Urinary bladder (tissue), 4 donors: ENCODE measurements at places on chromosomes 5 and 9. TPM values are rescaled to one million over a fixed set of nuclear protein-coding genes. Genes with fewer than 3 reads are reported as not detected.

Gene GNPDA1
- 33.8 TPM for polyA plus RNA-seq

- no peak for DNase-seq
Observed at GRCh38 chr5:138274189-138274853, at the start of gene GFRA3. GFRA3 (minus strand) TSS chr5:138274621; CDS start chr5:138274424, 197 bp downstream.

GRCh38 chr5:150350524-150351344 is 6.8 kb upstream of the TCOF1 start:
- no peak for DNase-seq

Gene C9orf50
- 0.28 TPM for polyA plus RNA-seq

DNA sequence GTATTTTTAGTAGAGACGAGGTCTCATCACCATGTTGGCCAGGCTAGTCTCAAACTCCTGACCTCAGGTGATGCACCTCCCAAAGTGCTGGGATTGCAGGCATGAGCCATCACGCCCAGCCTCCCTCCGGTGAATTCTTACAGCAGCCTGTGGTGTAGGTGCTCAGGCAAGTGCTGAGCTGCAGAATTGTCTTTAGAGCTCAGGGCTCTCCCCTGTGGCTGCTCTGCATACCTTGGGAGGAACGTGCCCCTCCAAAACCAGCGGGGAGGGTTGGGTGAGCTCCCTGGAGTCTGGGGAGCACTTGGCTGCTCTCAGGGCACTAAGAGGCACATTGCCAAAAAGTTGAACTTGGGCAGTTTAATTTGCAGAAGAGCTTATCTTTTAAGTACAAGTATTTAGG is 29.4 kb downstream of the SECISBP2 start:
- no peak for DNase-seq

- no peak for DNase-seq
Observed at GRCh38 chr9:20355022-20355421, 267.3 kb downstream of the MLLT3 start.

- DNase-seq, result no peak
Observed at GRCh38 chr5:181219262-181220177, 3.6 kb upstream of the TRIM41 start.

GRCh38 chr5:111095982-111096381 is 3.8 kb downstream of the WDR36 start:
- no peak for DNase-seq

GRCh38 chr5:89901346-89901745 is 508.2 kb downstream of the CETN3 start:
- no peak for DNase-seq

GRCh38 chr5:1139331-1140170 is 27.7 kb upstream of the SLC12A7 start:
- DNase-seq, result no peak

- no peak for DNase-seq
Observed at GRCh38 chr5:88502179-88503040, 233.8 kb upstream of the TMEM161B start.

GRCh38 chr9:95343725-95344287 is 26.3 kb upstream of the FANCC start:
- no peak for DNase-seq

Gene TLX3
- polyA plus RNA-seq, result 0.16 TPM

Gene MLLT3
- polyA plus RNA-seq, result 14.5 TPM

GRCh38 chr9:114854736-114855355 is 49.0 kb upstream of the TNFSF15 start:
- DNase-seq, result no peak

DNA sequence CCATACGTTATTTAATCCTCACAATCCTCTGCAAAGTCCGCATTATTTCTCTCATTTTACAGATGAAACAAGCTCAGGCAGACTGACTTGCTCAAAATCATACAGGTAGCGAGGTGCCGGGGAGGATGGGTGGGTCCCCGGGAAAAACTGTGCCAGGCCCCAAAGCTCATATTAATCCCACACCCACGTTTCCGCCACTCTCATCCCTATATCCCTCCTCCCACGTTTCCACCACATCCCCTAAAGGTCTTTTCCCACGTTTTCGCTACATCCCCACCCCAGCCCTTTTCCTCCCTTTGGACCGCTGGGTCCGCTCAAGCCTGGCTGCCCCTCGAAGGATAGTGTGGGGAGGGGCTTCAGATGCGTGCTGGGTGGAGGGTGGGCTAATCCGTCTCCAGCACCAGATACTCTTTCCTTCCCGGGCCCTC is 434 bp upstream of the FSD1L start:
- no peak for DNase-seq

Gene PCDHA5
- 0.05 TPM for polyA plus RNA-seq

DNA sequence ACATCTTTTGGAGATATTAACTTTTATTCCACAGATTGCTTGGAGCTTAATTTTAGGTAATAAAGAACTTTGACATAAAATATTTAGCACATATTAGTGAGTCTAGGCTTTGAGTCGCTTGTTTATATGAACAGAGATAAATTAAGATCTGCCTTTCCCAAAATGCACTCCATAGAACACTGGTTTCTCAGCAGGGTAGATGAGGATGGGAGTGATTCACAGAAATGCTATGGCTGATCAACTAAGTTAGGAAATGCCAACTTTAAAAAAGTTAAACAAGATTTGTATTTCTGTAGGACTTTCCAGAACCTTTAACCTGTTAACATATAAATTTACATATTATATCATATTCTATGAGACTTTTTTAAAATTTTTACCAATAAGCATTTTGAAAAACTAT is 65.2 kb downstream of the STARD4 start:
- no peak for DNase-seq

DNA sequence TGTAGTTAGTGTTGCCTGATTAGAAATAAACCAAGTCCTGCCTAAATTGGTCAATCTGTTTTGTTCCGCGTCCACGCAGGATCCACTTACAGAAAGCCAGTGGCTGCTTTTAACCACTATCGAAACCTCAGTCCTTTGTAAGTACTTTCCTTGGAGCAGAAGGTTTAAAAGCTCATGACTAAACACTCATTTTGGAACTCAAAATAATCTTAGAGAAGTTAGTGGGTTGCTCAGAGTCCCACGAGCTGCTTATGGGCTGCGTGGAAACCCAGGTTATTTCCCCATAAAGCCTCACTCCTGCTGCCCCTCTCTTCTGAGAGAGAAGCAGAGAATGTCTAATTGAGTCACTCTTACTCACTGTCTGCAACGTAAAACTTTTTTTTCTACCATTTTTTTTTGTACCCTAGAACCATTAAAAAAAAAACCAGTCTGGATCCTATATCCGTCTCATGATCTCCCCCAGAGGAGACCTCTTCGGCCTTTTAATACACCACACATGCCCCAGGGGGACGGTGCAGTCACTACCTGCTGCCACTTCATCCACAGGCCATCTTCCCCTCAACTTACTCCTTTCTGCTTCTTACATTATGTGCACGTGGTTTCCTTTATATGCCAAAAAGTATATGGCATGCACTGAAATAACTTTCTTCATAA is 7.6 kb downstream of the BASP1 start:
- DNase-seq, result no peak

Gene LCN1
- not detected for polyA plus RNA-seq

- no peak for DNase-seq
Observed at GRCh38 chr9:32092031-32092430, 292.4 kb upstream of the ACO1 start.

DNA sequence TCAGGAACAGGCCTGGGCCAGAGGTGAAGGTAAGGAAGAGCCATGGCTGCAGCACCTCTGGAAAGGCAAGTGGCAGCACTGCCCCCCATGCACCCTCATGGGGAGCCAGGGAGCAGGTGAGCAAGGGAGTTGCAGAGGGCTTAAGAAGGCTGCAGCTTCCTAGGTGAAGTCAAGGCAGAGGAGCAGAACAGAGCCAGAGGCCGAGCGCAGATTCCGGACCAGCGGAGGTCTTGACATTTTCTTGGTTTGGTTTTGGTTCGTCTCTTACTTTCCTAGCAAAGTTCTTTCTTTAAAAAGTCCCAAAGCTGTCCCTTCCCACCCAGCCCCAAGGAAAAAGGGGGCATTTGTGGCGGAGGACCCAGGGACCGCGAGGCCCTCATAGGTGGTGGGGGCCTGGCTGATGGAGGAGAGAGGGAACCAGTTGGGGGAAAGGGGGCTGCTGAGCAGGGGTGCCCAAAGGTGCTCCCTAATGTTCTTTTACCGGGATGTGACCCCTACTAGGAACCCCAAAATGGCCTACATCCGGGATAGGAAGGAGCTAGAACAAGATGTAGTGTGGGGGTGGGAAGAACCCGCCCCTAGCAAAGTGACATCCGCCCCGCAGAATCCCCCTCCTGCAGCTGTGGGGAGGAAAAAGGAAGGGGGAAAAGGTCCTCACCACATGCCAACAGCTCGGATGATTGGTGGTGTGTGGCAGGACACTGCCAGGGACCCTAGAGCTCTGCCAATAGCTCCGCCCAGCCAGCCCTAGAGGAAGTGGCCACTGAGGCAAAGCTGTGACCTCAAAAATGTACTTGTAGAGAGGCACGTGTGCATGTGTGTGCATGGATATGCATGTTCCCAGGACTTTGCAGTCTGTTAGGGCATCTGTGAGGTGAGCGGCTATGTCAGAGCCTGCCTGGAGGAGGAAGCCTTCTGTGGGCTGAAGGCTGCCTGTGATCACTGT is 914 bp upstream of the CD72 start:
- DNase-seq, result no peak

DNA sequence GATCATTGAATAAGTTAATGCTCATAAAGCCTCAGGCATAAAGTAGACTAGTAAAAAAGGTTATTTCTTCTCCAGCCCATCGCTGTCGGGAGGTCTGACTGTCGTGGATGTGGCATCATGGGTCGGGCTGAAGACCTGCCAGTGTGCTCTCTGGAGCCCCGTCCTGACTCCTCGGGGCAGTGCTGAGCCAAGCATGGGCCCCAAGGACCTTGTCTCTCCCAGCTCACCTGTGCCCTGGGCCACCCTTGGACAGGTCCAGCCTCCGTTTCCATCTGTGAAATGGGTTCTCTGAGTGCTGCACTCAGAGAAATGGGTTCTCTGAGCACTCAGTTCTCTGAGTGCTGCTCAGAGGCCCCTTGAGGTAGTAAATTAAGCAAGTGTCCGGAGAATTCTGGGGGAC is 269.0 kb downstream of the GADD45G start:
- no peak for DNase-seq

Gene TRUB2
- 14.8 TPM for polyA plus RNA-seq
